Stimulated activated CD8-positive, alpha-beta memory T cell treated with anti-CD3 and anti-CD28 coated beads, Interleukin-2, amount 100 ng/mL, for 48 hours (primary cell): ENCODE measurements at places on chromosomes 3 and 15.

DNA sequence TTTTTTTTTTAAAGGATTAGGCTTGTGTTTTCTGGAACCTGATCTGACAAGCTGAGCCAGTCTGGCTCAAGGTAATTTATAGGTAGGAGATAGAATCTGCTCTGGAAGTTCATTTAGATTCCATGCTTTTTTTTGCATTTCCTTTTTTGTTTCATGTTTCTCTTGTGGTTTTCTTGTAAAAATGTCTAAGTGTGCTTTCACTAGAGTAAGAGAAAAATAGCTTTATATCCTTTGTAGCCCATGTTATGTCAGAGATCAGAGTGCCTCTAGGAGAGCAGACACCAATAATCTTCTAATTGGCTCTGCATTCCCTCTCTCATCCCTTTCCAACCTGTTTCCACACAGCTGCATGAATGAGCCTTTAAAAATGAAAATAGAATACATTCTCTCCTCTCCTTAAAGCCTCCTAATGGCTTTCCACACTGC, 389.8 kb upstream of the KCNMB2 start:
- DNase-seq = no peak

- DNase-seq = no peak
Measured at GRCh38 chr3:174488527-174488926, 370.6 kb upstream of the NAALADL2 start.

- peak; percentile 27 for DNase-seq
Measured at GRCh38 chr3:108125550-108126071, 34.8 kb upstream of the CD47 start.

GRCh38 chr3:49930168-49930690, 618 bp upstream of the MON1A start:
- no peak for DNase-seq

- no peak for DNase-seq
Measured at GRCh38 chr15:71103102-71103676, 12.1 kb upstream of the THSD4 start.

DNA sequence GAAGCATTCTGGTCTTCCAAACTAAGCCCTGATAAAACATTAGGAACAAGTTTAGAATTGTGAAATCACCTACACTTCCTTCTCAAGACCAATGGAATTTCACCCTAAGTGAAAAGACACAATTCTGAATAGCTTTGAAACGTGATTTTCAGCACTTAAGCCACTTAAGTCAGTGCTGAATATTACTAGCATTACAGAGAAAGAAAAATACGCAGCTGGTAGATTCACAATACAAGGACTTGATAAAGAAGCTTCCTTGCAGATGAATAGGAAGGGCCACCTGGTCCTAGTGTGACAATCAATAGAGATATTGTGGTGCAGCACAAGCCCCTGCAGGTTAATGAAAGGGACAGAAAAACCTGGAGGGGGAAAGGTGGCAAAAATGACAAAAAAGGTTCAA, 353.1 kb upstream of the ALCAM start:
- no peak for DNase-seq

- DNase-seq = no peak
Measured at GRCh38 chr3:127607675-127608361, 9.6 kb downstream of the MCM2 start.

- no peak for DNase-seq
Measured at GRCh38 chr3:123152687-123153086, 49.1 kb upstream of the SEC22A start.

DNA sequence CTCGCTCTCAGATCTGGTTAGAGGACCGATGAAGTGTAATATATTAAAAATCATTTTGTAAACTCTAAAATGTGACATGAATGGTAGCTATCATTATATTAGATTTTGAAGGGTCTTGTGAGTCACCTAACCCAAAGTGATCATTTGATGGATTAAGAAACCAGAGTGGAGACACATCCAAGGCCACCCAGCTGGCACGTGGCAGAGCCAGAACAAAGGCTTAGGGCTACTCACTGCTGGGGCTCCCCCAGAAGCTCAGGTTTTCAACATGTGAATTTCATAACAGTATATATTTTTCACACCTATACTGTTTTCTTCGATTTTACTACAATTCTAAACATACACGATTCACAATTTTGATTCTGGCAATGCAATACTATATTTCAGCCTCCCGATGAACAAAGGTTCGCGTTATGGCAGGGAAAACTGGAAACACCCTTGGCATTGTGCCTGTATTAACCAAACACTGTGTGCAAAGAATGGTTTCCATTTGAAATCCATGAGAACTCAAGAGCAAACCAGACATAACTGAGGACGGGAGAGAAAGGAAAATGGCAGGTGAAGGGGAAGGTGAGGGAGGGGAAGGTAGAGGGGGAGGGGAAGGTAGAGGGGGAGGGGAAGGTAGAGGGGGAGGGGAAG, 88.9 kb downstream of the ADAMTS17 start:
- no peak for DNase-seq

- DNase-seq = no peak
Measured at GRCh38 chr3:76661527-76662250, 378.2 kb upstream of the ROBO2 start.

- DNase-seq = no peak
Measured at GRCh38 chr15:83158393-83158792, 49.2 kb downstream of the HDGFL3 start.

DNA sequence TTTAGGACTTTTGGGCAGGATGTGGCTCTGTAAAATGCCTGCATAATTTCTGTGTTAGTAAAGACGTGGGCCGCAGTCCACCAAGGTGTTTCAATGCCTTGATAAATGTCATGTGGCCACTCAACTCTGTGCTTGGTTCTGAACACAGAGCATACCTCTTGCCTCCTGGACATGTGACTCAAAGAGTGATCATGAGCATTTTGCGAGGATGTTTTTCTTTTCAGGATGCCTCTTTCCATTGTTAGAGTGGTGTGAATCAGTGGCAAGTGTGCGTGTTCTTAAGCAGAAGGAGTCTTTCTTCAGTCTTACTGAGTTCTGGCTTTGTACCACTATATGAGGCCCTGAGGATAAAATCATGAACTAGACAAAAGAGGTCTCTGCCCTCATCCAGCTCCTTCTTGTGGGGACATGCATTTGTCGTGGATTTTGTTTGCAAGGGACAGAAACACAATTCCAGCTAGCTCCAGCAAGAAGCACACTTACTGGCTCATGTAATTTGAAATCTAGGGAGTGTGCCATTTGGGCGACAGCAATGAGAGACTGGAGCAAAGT, 363.4 kb downstream of the LRTM1 start:
- no peak for DNase-seq

DNA sequence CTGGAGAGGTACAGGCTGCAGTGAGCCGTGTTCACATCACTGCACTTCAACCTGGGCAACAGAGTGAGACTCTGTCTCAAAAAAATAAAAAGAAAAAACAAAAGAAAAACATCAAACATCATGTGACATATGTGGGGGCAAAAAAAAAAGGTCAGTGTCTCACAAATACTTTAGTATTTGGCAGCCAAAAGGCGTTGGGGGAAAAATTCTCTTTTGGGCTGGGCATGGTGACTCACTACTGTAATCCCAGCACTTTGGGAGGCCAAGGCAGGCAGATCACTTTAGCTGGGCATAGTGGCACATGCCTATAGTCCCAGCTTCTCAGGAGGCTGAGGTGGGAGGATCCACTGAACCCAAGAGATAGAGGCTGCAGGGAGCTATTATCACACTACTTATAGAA, 47.6 kb downstream of the TMCC1 start:
- no peak for DNase-seq

GRCh38 chr3:16462679-16463078, 50.8 kb downstream of the RFTN1 start:
- DNase-seq = no peak
